GM19239 (cell line): ENCODE measurements at places on chromosomes 7 and 10.

- no peak for DNase-seq
These were observed 238.2 kb upstream of the CELF2 start for GRCh38 chr10:10779511-10779910.

GRCh38 chr10:23060918-23061317 is 34.5 kb upstream of the MSRB2 start:
- DNase-seq, result no peak

DNA sequence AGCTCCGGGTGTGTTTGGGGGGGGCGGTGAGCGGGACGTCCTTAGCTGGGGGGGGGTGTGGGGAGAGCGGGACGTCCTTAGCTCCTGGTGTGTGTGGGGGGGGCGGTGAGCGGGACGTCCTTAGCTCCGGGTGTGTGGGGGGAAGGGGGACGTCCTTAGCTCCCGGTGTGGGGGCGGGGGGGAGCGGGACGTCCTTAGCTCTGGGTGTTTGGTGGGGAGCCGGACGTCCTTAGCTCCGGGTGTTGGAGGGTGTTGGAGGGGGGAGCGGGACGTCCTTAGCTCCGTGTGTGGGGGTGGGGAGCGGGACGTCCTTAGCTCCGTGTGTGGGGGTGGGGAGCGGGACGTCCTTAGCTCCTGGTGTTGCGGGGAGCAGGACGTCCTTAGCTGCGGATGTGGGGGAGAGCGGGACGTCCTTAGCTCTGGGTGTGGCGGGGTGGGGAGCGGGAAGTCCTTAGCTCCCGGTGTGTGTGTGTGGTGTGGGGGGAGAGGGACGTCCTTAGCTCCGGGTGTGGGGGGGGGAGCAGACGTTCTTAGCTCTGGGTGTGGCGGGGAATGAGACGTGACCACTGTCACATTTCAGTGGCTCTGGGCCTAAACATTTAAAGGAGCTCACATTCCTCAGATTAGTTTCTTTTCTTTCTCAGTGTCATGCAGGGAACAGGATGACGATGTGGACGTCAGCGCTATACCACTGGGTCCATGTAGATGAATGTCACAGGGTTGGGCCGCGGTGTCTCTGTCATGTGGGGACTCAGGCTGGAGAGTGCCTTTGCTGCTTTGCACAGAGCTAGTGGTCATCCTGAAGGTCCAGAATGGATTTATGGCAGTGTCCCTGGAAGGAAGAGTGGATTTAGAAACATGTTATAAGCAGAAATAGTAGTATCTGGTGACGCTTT is 7.5 kb downstream of the DYNC2I1 start:
- DNase-seq, result peak; percentile 34

DNA sequence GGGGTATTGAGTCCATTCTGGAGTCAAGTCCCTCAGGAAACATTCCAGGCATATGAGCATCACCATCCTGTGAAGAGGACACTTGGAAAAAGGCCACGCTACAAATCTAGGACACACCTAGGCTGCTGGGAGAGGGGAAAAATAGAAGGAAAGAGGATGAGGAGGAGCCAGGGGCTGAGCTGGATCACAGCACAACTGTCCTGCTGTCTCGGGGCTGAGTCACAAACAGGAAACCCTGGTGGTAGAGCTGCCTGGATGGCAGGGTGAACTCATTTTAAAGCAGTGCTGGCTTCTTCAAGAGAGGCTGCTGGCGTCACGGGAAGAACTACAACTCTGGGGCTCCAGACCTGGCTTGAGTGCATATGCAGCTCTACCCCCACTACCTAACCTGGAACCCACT is 151.5 kb downstream of the RNF216 start:
- no peak for DNase-seq

DNA sequence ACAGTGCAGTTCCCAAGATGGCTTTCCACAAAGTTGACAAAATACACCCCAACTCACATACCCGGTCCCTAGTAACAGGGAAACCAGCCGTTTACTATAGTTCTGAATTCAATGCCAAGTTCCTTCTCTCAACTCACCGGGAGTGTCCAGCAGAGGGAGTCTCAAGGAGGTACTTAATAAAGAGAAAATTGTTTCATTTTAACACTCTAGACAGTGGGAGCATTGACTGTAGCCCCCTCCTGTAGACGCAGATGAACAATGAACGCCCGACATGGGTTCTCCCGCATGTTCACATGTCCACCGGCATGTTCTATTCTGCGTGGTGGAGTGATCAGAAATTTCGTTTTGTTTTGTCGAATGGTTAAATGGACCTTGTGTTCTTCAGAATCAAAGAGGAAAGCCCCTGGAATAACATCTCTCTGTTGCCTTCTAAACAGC is 1.9 kb downstream of the HIPK2 start:
- DNase-seq, result peak; percentile 53
